ENCODE measurements at places on chromosomes 7 and 10.

- no peak for DNase-seq
Observed at GRCh38 chr7:14793151-14793550, 109.4 kb downstream of the DGKB start.

- DNase-seq = no peak
Observed at GRCh38 chr10:120818301-120818700, 32.9 kb upstream of the WDR11 start.

DNA sequence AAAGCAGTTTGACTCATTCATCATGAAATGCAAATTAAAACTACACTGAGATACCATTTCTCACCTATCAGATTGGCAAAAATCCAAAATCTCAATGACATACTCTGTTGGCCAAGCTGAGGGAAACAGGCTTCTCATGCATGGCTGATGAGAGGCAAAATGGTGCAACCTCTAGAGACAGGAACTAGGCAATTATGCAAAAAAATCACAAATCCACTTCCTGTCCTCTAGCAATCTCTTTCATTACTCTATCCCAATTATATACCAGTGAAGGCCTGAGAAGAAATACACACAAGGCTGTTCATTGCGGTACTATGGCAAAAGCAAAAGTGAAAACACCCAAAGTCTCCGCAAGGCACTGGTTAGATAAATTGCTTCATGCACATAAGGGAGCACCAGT is 25.9 kb upstream of the PTPRN2 start:
- DNase-seq = no peak

GRCh38 chr7:3154317-3154716 is 110.7 kb upstream of the CARD11 start:
- no peak for DNase-seq

- DNase-seq = no peak
Observed at GRCh38 chr10:4373612-4374011, 452.4 kb upstream of the AKR1E2 start.

DNA sequence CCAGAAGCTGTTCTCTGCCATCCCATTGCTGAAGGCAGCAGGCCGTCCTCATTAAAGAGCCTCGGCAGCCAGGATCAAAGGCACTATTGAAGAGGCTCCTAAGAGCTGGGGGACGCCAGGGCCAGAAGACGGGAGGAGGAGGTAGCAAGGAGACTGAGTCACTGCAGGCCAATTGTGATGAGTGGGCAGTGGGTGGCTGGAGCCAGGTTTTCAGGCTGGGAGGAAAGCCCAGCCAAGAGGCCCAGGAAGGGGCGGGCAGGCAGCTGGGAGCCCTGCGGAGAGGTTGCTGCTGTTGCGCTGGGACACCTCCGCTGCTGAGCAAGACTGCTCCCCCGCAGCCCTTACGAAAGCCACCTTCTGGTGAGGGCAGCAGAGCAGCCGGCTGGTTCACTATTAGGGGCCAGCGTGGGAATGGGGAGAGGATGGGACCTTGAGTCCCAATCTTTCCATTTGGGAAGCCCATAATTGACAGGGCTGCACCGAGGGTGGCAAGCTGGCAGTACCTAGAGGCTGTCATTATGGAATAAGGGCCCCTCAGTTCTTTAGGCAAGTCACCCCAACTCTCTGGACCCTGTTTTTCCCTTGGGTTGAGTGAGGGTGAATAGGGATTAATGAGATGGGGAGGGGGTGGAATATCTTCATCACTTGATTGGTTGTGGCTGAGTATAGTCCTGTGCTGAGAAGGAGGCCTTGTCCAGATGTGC is 48.4 kb downstream of the UNC5B start:
- no peak for DNase-seq

GRCh38 chr10:113712755-113713639 is 33.3 kb downstream of the CASP7 start:
- DNase-seq = no peak

- no peak for DNase-seq
Observed at GRCh38 chr7:20220293-20220761, 3.1 kb upstream of the MACC1 start.

- DNase-seq = no peak
Observed at GRCh38 chr10:119407254-119407777, 135.2 kb downstream of the RGS10 start.

DNA sequence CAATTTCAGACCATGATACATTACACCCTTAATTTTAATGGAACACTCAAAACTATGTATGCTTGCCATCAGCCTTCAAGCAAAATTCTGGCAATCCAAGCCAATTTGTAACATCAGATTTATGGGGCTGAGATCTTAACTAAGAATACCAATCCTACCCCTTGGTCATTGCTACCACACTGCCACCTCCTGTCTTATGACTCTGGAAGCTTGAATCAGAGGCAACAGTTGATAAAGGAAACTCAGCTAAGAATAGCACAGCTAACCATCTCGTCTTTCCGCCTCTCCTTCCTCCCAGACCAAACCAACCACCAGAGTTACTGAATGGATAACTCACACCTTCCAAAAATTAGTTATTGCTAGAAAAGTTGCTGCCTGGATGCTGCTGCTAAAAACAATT is 7.4 kb downstream of the IGF2BP3 start:
- DNase-seq = peak; percentile 29

- DNase-seq = no peak
Observed at GRCh38 chr10:123275136-123275564, 120.9 kb downstream of the BUB3 start.

DNA sequence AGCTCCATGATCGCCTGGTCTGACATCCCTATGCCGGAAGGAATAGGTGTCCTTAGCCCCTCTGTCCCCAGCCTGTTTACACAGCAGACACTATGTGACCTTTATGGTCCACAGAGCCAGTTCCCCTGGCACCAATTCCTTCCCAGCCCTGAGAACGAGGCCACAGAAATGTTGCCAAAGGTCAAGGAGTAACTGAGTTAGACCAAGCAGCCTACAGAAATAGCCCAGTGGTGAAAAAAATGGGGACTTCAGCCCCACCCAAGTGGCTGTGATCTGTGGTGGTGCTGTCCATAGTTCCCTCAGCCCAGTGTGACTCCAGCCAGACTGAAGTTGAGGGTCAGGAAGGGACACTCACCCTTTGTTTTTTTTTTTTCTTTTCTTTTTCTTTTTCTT is 2.5 kb downstream of the PGAM2 start:
- DNase-seq = no peak

DNA sequence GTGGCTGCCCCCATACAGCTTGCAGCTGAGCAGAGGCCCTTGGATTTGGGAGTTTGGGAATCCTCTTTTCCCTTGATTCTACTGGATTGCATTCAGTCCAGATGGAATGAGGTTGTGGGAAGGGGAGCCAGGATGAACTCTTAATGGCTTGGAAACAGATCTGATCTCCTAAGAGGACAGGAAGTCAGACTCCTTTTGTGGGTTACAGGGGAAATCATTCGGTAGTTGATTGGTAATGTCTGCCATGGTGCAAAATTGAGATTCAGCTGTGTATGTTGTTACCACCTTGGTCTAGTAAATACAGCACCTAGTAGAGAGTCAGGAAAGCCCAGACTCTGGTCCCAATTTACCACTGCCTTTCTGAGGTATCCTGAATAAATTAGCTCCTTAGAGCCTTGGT is 144.2 kb upstream of the TNRC18 start:
- no peak for DNase-seq

- DNase-seq = no peak
Observed at GRCh38 chr7:158832994-158833393, 3.7 kb upstream of the ESYT2 start.

- no peak for DNase-seq
Observed at GRCh38 chr10:70567603-70568002, 34.9 kb downstream of the PRF1 start.

GRCh38 chr10:97138174-97138573 is 47.6 kb downstream of the SLIT1 start:
- DNase-seq = no peak

DNA sequence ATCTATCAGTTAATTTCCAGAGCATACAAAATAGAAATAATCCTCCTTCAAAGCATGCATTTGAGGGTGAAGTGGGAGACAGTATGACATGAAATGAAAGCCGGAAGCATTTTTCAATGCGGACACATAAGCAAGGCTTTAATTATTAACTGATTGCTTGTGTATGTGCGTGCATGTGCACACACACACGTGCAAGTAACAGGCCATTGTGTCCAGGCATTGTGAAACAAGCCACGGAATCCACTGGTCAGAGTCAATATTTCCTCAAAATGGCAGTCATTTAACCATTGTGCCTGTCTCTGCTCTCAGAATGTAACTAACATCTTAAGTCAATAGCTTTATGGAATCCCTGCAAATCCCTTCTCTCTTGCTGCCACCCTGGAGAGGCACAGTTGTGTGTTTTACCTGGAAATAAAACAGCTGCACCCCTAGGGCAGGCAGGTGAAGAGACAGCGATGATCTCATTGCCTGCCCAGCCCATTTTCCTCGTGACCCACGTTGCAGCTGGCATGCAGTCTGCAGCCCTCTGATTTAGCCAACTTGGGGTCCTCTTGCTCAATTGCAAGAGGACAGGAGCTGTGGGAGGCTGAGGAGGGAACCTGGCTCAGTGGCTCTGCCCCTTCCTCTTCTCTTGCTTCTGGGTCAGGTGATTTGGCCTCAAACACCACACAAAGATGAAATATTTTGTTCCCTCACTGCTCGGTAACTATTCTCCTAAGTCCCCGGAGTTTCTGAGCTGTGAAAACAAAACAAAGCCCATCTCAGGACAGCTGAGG is 500.9 kb upstream of the ZMIZ1 start:
- DNase-seq = no peak

GRCh38 chr7:20432071-20432470 is 101.4 kb downstream of the ITGB8 start:
- DNase-seq = no peak

GRCh38 chr10:95745501-95745900 is 10.5 kb upstream of the ENTPD1 start:
- DNase-seq = no peak

Measured in AG09309 (cell line).